ENCODE measurements at places on chromosomes 12 and 14. TPM values are rescaled to one million over a fixed set of nuclear protein-coding genes. Genes with fewer than 3 reads are reported as not detected.

The PRPF40B gene
- 18.7 TPM for total RNA-seq

The PIANP gene
- total RNA-seq = 0.08 TPM

The TSHR gene
- not detected for total RNA-seq

The ENTPD5 gene
- total RNA-seq = 7.4 TPM

The CMKLR1 gene
- 0.23 TPM for total RNA-seq

The SLC24A4 gene
- total RNA-seq = not detected

The RNASE3 gene
- total RNA-seq = not detected

The VRTN gene
- not detected for total RNA-seq

The ZBTB25 gene
- total RNA-seq = 2.7 TPM

The APEX1 gene
- 86.7 TPM for total RNA-seq

The ST8SIA1 gene
- 1.9 TPM for total RNA-seq

The NPAS3 gene
- total RNA-seq = 0.57 TPM

The SLCO1B1 gene
- not detected for total RNA-seq

All from A375 (cell line).